Fibroblast of skin of left quadriceps (primary cell): ENCODE measurements at places on chromosomes 3 and 15.

DNA sequence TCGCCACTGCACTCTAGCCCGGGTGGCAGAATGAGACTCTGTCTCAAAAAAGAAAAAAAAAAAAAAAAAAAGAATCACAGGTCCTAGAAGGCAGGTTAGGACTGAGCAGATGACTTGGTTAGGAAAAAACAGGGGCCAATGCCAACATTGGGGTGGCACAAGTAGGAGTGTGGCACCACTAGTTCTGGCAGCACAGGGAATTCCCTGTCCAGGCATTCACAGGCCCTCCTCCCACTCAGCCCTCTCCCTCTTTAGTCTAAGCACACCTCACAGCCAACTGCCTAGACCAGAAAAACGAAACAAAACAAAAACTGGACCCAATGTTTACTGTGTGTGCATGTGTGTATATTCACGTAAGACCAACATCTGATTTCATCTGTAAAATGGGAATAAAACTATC is 10.5 kb downstream of the THOC7 start:
- DNase-seq: no peak

DNA sequence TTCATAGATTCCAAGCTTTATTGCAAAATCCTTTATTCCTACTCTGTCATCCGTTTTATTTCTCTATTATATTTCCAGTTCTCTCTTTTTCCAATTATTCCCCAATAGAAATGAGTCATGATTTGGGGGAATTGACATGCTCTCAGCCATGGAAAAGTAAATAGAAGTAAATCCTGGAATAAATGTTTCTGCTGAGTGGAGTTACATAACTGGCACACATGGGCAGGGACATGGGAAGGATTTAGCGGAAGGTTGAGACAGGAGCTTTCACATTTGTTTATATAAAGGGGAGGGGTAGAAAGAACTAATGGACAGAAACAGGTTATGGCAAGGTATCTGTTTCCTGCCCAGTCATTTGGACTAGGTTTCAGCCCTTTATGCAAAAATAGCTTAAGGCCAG is 221.6 kb downstream of the PLOD2 start:
- no peak for DNase-seq

GRCh38 chr3:72634128-72634527 is 214.1 kb downstream of the SHQ1 start:
- DNase-seq: no peak

DNA sequence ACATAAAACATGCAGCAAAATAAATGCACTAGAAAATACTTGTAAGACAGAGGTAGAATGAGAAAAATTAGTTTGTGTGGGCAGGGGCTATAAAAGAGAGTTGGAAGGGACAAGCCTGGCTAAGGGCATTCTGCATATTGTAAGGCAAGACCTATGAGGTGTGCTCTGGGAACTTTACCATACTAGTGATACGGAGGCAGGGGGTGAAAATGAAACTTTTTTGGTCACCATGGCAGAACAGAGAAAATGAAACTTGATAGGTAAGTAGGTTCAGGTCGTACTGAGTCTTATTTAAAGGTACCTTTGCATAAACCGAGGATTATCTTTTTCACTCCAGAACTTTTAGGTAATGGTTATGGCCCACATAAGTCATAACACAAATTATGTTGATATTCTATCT is 74.7 kb upstream of the ACKR4 start:
- DNase-seq: no peak

DNA sequence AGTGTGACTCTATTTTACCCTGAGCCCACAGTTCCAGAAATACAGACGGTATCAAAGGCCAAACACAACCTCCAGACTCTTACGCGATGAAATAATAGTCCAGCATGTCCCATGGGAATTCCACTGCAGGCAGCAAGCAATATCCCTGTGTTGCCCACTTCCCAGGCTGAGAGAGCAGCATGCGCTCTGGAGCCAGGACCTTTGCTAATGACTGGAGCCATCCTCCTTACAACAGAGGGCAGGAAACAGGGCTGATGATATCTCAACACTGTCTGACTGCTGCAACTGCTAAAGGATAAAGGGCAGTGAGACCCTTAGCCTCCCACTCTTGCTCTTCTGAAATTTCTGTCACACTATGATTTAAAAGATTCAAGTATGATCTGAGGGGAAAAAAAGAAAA is 34.8 kb downstream of the MCF2L2 start:
- DNase-seq: no peak

- no peak for DNase-seq
Observed at GRCh38 chr3:38311476-38311875, 29.4 kb downstream of the SLC22A14 start.

DNA sequence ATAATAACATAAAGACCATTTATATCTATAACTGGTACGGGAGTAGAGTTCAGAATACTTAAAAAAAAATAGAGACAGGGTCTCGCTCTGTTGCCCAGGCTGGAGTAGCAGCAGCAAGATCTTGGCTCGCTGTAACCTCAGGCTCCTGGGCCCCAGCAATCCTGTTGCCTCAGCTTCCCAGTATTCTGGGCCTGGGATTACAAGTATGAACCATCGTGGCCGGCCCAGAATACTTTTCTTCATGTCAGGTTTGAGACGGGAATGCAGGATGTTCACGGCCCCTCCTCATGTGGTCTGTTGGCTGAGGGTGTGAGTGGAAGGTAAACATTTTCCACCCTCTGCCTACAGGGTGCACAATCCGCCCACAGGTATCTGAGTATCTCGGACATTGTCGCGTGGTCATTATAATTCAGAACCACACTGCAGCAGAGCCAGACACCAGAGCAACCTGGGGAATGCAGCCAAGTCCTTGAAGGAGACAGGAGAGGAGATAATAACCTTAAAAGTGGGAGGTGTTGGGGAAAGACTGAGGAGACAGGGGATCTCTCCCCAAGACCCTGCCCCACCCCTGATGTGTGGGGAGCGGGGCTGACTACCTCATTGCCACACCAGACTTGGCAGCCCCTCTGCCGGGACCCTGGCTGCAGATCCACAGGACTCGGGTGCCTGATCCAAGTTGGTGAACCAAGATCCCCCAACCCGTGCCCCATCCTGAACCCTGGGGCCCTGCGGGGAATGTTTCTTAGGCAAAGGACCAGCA is 106.8 kb downstream of the ADCY5 start:
- no peak for DNase-seq

DNA sequence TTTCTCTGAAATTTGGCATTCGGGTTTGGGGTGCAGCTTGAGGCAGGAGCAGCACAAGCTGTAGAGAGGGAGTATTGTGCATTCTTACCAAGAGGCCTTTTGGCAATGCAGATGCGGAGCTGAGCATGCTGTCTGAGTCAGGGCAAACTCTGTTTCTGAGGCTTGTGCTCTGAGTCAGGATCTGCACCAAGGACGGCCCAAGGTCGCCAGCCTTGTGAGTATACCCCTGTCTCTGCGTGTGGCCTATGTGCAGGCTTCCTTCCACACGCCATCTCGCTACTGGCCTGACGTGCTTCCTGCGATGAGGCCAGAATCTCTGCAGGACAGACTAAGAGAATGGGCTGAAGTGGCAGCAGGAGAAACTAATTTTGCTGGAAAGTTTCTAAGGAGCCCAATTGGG is 83.8 kb upstream of the ROPN1 start:
- DNase-seq: no peak

- peak; percentile 4 for DNase-seq
Observed at GRCh38 chr3:114213292-114213626, 24.1 kb downstream of the ZNF80 start.

GRCh38 chr15:41773332-41773728 is 954 bp upstream of the MAPKBP1 start:
- DNase-seq: no peak

DNA sequence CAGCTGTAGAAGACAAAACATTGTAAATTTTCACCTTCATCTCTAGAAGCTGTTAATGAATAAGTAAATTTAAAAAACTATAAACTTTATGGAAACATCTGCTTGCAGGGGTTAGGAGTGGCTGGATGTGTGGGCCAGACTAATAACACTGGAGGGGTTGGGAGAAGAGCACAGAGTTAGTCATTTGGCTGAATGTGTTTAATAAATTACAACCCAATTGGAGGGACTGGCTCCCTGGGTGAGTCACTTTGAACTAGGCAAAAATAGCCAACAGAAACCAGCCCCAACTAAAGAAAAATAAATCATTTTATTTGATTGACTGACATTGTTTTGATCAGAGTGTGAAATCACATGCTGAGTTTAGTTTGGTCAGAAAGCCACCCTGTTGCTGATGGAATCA is 21.8 kb downstream of the DGKG start:
- no peak for DNase-seq

DNA sequence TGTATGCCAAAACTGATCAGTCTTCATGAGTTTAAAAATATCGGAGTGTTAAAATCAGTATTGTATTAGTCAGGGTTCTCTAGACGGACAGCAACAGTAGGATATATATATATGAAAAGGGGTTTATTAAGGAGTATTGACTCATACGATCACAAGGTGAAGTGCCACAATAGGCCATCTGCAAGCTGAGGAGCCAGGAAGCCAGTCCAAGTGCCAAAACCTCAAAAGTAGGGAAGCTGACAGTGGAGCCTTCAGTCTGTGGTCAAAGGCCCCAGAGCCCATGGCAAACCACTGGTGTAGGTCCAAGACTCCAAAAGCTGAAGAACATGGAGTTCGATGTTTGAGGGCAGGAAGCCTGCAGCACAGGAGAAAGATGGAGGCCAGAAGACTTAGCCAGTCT is 391.0 kb upstream of the CADM2 start:
- DNase-seq: no peak

DNA sequence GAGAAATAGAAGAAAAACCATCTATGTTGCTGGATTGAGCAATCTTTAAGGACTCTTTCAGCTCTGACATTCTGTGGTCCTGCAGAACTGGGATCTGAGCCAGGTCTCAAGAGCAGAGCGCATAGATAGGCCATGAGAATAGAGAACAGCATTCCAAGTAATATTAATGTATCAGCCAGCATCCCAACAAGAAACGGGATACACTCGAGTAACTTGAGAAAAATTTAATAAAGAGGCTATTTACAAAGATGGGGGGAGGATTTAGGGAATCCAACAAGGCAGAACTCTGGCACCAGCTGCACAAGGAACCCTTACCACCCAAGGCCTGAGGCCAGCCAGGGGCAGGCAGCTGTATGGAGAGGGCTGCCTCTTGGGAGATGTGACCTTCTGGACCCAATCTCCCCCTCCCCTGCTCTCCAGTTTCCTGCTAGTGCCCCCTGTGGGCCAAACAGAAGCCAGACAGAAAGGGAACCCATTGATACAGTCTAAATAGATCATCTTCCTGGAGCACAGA is 8.2 kb downstream of the TMOD2 start:
- peak; percentile 96 for DNase-seq

DNA sequence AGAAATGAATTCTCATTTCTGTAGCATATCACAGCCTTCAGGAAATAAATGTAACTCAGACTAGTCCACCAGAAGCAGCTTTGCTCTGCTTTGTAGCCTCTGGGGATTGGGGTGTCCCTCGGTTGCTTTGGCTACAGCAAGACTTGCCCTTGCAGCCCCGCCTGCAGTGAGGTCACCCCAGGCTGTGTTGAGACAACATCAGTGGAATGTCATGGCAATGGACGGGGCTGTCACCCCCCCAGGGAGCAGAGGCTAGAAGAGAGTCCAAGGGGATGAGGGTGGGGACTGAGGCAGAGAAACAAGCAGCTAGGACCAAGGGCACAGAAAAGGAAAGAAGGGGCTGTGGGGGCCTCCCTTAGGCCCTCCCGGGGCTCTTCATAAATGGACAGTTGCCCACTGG is 854 bp downstream of the CLEC3B start:
- no peak for DNase-seq

DNA sequence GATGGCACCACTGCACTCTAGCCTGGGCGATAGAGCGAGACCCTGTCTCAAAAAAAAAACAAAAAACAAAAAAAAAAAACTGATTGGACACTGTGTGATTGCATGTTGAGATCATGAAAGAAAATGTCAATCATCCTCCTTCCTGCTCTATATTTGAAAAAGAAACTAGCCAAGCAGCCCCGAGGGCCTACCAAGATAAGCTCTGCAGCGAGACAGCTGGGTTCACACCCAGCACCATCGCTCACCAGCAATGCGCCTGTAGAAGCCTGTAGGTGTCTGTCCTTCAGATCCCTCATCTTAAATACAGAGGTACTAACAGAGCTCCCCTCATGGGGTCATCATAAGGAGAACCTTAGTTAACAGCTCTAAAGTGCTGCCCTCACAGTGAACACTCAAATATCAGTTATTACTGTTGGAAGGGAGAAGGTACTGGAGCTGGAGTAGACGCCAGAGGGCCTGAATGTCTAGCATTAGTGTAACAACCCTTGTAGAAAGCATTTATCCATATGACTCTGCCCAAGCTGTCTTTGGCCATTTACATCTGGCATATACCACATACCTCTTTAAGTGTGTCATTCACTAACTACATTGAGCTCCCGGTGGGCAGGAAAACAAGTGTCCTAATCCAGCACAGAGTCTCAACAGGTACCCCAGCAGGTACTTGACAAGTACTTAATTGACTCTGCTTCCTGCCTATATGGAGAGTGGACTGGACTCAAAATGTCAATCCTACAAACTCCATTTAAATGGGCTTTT is 22.9 kb downstream of the MYLK start:
- no peak for DNase-seq

GRCh38 chr3:96657710-96658109 is 156.7 kb upstream of the EPHA6 start:
- DNase-seq: no peak

- DNase-seq: peak; percentile 55
Observed at GRCh38 chr3:177357352-177358090, 160.2 kb upstream of the TBL1XR1 start.
